ENCODE measurements at places on chromosomes 7 and 10.
A peak's percentile ranks its signal among the peaks of the same experiment; 100 is the strongest.

DNA sequence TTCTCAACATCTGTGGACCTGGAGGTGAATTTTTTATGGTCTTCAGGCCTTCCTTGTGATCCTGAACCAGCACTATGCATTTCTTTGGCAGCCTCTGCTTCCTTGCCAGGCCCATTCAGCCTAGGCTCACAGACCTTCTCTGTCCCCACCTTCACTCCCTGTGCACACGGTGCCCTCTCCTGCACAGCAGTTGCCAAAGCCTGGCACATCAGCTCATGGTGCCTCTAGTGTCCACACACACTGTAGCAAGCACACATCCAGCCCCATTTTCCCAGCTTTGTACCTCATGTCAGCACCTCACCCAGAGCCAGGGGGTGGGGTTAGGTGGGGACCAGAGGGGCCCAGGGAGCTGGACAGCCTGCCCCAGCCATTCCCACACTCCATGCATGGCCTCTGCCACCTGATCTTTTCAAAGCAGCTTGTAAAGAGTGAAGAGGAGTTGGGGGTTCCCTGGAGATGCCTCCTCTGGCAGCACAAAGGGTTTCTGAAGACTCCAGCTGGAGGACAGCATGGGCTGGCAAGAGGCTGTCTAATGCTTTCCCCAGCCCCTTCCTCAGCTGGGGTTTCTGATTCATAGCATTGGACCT lies 57.9 kb upstream of the TMEM72 start:
- DNase-seq = no peak

GRCh38 chr10:17578603-17579002 lies 38.6 kb downstream of the HACD1 start:
- DNase-seq = no peak

DNA sequence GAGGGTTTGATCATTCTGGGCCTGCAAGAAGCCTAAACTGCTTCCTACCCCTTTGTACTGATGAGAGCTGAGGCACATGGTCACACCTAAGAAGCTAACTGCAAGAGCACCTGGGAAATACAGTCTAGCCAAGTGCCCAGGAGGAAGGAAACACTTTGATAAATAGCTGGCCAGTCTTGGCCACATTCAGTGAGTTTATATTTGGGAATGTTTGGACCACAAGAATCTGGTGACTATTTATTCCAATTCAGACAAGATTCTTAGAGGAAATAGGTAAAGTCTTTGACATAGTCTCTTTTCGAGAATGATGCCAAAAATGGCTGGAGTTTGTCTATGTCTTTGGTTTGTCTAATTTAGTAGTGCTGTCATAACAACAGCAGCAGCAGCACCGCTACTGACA lies 213.6 kb downstream of the KIF20B start:
- DNase-seq = no peak

DNA sequence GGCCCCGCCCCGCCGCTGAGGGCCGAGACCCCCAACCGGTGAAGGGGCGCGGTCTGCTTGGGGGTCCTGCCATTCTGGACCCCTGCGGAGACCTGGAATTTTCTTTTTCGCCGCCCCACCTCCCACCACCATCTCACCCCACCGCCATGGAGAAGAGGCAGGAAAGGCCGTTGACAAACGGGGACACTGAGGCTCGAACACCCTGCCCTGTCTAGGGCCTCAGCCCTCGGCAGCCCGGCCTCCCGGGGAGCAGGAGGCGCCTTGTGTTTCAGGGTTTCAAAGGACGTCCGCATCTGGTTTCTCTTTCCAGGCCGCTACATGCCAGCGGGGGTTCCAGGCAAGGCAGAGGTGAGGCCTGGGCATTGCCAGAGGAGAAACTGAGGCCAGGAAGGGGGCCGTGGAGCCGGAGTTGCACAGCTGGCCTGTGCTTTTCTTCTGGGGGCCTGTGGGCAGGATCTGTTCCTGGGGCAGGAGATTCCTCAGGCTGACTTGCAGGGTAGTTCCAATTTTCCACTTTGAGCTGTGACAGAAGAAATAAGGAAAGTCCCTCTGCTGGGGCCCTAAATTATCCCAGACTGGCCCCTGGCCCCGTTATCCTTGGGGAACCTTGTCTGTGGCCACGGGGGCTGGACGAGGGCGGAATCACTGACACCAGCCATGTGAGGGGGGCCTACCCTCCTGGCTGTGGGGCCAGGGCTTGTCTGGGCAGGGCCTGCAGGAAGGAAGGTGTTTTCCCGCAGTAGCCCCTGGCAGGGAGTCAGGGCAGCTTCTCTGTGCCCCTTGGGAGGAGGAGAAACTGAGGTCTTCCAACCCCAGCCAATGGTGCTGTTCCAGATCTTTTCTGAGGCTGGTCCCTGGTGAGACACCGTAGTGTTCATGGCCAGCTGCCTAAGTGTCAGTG lies 900 bp upstream of the MICALL2 start:
- DNase-seq = peak; percentile 21

- no peak for DNase-seq
These were observed 10.9 kb upstream of the MAP3K8 start for GRCh38 chr10:30422981-30423654.

DNA sequence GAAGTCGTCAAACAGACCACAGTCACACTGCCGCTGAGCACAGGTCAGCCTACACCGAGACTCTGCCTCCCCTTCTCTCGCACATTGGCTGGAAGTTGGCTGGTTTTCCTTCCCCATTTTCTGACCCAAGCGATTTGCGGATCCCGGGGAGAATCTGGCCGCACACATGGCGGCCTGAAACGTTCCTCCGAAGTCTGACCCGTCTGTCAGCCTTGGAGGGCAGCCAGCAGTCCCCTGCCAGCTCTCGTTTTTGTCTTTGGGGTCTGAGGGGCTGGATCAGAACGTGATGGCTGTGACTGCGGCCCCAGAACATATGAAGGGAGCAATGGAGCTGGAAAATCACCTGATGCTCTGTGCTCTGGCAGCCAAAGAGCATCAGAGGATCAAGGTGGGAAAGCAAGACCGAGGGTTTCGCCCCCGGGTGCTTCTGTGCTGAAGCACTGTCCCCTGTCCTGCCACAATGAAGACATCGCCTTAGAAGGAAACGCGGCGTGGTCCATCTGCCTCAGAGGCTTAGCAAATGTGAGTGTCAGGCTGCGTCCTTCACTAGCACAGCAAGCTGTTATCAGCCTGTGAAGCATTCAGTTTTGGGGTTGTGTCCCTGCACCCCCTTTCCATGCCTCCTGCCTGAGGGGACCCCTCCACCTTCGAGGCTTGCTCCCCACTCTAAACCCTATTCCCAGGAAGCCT lies 119.3 kb upstream of the SHH start:
- no peak for DNase-seq

GRCh38 chr10:104875561-104875960 lies 234.5 kb downstream of the SORCS3 start:
- DNase-seq = no peak

DNA sequence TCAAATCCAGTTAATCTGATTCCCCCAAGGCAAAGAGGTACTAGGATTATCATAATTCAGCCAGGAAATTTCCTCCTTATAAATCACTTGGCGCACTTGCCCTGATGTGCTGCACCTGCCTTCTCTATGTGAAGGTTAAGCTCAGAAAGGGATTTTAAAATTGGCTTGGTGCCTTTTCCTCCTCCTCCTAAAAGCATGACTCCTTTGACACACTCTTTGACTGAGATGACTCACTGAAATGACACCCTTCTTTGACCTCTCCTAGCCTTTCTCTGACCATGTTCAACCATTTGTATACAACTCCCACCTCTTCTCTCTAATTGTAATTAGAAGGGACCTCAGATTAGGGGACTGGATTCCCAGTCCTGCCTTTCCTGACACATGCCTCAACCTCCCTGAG lies 46.5 kb downstream of the ABLIM1 start:
- no peak for DNase-seq

Data from T-helper 9 cell (primary cell).